ENCODE measurements at places on chromosomes 2 and 18.

GRCh38 chr2:173819852-173820251 is 145.3 kb downstream of the SP3 start:
- no peak for DNase-seq

DNA sequence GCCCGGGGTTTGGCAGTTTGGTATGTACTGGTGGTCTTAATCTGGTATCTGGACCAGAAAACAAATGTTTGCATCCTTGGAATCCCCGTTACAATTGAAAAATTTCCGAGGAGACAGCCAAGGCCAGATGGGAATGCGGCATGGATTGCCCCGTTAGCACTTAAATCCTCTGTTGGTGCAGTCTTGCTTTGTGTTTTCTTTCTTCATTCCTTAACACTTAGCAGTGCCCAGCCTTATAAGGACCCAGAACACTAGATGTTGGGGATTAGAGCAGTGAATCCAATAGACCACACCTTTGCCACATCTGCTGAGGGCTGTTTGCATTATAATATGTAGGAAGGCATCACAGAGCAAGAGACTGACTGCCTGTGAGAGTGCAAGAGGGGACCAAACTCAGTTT is 12.8 kb upstream of the ZNF532 start:
- no peak for DNase-seq

DNA sequence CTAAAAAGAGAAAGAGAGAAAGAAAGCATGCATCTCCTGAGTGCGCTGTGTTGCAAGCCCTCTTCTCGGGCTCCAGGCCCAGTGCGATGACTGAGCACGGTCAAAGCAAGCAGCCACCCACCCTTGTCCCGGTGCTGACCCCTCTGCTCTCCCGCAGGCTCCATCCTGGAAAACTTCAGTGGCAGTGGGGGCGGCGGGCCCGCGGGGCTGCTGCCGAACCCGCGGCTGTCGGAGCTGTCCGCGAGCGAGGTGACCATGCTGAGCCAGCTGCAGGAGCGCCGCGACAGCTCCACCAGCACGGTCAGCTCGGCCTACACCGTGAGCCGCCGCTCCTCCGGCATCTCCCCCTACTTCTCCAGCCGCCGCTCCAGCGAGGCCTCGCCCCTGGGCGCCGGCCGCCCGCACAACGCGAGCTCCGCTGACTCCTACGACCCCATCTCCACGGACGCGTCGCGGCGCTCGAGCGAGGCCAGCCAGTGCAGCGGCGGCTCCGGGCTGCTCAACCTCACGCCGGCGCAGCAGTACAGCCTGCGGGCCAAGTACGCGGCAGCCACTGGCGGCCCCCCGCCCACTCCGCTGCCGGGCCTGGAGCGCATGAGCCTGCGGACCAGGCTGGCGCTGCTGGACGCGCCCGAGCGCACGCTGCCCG is 252.5 kb downstream of the GLI2 start:
- no peak for DNase-seq

DNA sequence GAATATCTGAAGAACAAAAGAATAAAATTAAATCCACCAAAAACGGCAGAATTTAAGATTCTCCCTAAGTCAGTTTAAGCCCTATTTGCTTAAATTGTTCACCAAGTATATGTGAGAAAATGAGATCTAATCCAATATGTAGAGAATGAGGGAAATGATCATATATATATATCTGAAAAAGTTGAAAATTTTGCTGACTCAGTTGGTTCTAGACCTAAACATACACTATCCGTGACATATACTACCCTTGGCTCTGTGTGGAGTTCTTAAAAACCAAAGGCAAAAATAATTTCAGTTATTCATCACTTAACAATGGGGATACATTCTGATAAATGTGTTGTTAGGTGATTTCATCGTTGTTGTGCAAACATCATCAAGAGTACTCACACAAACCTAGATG is 7.3 kb downstream of the SS18 start:
- no peak for DNase-seq

- peak; percentile 20 for DNase-seq
Observed at GRCh38 chr18:69580107-69580506, 179.4 kb downstream of the DOK6 start.

- no peak for DNase-seq
Observed at GRCh38 chr2:173868406-173868805, 96.8 kb downstream of the SP3 start.

- DNase-seq: no peak
Observed at GRCh38 chr18:10927286-10927992, 221.9 kb downstream of the PIEZO2 start.

Measured in globus pallidus (tissue), 1 donor.